Colonic mucosa (tissue), 4 donors: ENCODE measurements at places on chromosomes 11 and 22. TPM values are rescaled to one million over a fixed set of nuclear protein-coding genes. Genes with fewer than 3 reads are reported as not detected.

OR2AT4 gene
- total RNA-seq = not detected

MB gene
- total RNA-seq = 2.9 TPM

INS gene
- total RNA-seq = not detected

KLHL35 gene
- 0.50 TPM for total RNA-seq

MFRP gene
- not detected for total RNA-seq

PANX2 gene
- not detected for total RNA-seq

MMP27 gene
- not detected for total RNA-seq

MFNG gene
- total RNA-seq = 10.7 TPM

GRK3 gene
- 5.3 TPM for total RNA-seq

SLC25A1 gene
- 191 TPM for total RNA-seq

PRDM11 gene
- total RNA-seq = 4.1 TPM

CHRM1 gene
- total RNA-seq = 1.2 TPM

MOGAT2 gene
- total RNA-seq = 211 TPM

XKR3 gene
- not detected for total RNA-seq

ARHGAP20 gene
- 0.74 TPM for total RNA-seq

SPDYC gene
- not detected for total RNA-seq

SLC5A12 gene
- total RNA-seq = 0.30 TPM

GLYATL2 gene
- total RNA-seq = 0.22 TPM

SLC22A25 gene
- not detected for total RNA-seq

LRRC32 gene
- total RNA-seq = 5.9 TPM

TREH gene
- total RNA-seq = 2.4 TPM

RAC2 gene
- 27.4 TPM for total RNA-seq
